ENCODE measurements at places on chromosomes 7 and 10.

GRCh38 chr10:94129393-94130130 lies 135.8 kb downstream of the PLCE1 start:
- no peak for DNase-seq

DNA sequence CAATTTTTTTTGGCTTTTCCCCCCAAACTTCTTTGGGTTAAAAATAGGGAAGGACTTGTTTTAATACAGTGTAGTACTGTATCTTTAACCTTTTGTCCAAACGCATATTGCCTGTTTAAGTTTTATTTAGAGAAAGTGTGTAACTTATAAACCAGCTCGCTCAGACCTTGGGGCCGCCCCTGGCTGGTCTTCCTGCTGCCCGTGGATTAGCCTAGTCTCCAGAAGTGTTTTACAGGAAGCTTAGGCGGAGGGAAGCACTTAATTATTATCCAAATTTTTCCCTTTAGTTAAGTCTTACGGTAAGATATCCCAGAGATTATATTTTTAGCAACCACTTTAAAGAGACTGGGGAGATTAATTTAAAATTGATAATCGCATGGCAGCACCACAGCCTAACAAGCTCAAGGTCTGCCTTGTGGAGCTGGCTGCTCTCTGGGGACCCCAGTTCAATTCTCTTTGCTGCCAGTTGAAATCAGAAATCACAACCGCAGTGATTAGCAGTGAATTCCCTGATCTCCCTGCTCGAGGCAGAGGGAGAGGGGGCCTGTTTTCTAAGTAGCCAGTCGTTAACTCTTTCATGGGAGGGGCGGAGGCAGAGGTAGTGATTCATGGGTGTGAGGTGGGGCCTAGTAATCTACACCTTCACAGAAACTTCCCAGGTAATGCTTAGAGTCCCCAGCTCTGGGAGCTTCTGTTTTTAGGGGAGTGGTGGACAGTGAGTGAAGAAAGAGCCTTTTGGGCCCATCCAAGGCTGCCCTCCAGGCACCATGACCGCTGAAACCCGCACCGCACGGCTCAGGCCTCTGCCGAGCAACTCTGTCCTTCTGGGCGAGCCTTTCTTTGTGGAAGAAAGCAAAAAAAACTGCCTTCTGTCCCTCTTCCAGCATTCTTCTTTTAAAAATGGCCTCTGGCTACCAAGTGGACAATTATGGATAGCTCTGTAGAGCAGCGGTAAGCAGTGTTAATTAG lies 548.7 kb upstream of the GALNT17 start:
- no peak for DNase-seq

GRCh38 chr7:100465299-100465698 lies 1.2 kb upstream of the SPACDR start:
- DNase-seq: no peak

GRCh38 chr7:17298840-17299482 lies 509 bp downstream of the AHR start:
- DNase-seq: peak; percentile 23

- no peak for DNase-seq
These were observed 65.0 kb downstream of the SVIL start for GRCh38 chr10:29569795-29570194.

GRCh38 chr7:45402480-45403218 lies 171.5 kb upstream of the ADCY1 start:
- DNase-seq: no peak
